ENCODE measurements at places on chromosomes 3 and 15.

DNA sequence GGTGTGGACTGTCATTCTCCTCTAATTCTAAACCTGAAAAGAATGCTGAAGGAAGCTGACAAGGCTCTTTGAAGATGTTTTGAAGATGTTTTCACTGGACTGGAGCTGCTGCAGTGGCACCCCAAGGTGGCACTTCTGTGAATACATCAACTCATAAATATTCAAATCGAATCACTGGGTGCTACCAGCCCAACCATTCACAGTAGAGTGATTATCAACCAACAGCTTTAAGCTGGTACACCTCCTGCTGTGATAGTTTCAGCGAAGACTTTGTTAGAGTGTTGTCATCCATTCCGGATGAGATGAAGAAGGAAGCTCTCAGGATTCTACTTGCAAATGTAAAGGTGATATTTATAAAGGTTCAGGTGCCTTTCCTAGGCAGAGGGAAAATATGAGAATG, 106.6 kb downstream of the LSAMP start:
- no peak for DNase-seq

- DNase-seq = no peak
These were observed 3.7 kb upstream of the TF start for GRCh38 chr3:133742351-133743091.

DNA sequence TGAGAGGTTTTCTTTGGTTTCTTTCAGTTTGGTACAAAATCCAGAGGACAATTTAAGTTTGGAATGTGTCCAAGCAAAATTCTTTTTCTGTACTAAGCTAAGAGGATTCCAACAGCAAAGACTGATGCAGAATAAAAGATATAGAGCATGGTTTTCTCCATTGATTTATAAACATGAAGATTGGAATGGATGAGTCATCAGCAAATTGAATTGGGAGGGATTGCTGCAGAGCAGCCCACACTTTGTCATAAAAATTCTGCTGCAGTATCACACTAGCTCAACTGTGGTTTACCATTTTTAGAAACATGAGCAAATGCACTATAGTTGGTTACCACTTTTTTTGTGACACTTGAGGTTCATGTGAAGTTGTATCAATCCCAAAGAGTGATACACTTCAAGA, 16.1 kb upstream of the LARP6 start:
- no peak for DNase-seq

DNA sequence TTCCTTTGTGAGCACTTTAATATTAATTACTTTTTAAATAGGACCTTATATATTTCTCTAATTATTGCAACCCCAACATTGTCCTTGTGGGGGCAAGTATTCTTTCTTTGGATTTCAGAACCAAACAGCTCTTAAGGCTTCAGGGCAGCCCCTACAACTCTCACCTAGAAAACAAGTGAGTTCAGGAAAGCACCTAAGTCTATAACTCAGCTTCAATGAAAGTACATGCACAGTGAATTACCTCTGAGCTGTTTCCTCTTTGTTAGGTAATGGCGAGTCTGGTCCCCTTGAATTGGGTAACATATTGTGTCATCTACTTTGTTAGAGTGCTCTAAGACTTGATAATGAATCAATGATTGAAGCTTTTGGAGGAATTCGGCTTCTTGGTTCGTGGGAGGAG, 545.7 kb downstream of the NLGN1 start:
- no peak for DNase-seq

DNA sequence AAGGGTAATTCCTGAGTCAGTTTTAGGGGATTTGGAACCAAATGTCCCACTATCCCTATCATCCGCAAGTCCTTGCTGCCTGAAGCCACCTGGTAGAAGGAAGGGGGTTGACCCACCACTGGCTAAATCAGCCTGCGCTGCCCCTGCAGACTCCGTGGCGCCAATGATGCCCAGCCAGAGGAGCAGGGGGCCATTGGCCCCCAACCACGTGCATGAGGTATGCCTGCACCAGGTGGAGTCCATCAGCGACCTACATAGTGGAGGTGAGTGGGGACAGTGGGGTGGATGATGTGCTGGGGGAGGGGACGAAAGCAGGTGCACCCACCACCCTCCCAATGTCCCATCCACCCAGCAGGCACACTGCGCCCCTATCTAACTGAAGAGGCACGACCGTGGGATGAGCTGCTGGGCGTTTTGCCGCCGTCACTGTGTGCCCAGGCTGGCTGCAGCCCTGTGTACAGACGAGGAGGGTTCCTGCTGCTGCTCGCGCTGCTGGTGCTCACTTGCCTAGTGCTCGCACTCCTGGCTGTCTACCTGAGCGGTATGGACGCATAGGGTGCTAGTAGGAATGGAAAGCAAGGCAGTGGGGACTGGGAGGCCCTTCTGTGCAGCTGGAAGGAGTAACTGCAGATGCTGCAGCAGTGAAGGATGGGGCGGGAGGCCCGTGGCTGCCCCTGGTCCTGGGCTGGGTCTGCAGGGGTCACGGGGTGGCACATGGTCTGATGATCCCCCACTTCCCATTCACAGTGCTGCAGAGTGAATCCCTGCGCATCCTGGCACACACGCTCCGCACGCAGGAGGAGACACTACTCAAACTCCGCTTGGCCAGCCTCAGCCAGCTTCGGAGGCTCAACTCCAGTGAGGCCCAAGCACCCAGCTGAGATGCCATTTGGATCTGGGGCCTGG, 5.7 kb downstream of the IFRD2 start:
- no peak for DNase-seq

DNA sequence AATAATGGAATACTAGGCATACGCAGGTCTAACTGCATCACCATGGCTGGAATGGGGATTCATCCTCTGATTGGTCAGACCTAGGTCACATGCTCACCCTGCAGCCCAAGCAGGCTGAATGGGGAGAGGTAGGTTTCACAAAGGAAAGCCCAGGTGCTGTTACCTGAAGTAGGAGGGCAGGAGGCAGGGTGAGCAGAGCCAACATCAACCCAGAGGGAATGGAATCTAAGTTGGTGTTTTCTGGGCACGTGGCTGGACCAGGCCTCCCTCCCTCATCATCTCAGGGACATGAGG, 6.7 kb upstream of the H1-8 start:
- no peak for DNase-seq

GRCh38 chr15:57698243-57698642, 8.3 kb upstream of the POLR2M start:
- no peak for DNase-seq

GRCh38 chr3:195727606-195728195, 6.9 kb downstream of the MUC20 start:
- DNase-seq = no peak

GRCh38 chr3:111568911-111569310, 26.2 kb downstream of the ZBED2 start:
- no peak for DNase-seq

GRCh38 chr15:47349179-47349578, 368.1 kb upstream of the SEMA6D start:
- DNase-seq = no peak

DNA sequence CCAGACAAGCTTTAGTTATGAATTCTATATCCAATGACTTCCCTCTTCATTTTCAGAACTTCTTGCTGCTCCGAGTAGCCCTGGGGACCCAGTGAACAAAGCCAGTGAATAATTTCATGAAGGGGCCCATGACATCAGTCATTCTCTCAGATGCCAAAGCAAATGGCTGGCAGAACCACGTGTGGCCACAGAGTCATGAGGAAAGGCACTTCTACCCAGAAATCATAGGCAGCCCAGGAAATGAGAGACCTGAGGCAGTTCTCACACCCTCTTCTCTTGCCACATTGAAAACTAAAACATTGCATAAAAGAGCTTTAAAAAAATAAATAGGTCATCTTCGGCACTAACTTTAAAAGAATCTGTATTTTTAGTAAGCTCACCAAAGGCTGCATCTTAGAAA, 4.3 kb upstream of the UACA start:
- no peak for DNase-seq

Measured in SW 1271 (cell line).